ENCODE measurements at places on chromosomes 5 and 9.

GRCh38 chr5:164053123-164053522, 547.7 kb downstream of the MAT2B start:
- no peak for DNase-seq

GRCh38 chr9:131677444-131678180, 62.3 kb downstream of the RAPGEF1 start:
- no peak for DNase-seq

DNA sequence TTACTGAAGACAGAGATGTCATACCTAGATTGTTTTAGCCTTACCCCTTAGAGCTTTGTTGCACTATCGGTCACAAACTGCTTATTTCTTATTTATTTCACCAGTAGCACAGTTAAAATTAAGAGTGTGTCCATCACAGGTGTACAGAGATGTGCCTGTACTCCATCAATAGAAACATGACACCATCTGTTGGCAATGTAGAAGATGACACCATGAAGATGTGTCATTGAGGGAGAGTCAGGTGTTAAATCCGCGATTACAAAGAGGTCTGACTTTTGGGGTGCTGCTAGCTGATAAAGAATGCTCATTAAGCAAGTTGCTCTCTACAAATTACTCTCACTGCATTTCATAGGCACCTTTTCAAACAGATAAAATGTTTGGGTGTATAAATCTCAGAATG, 164.4 kb downstream of the SMARCA2 start:
- DNase-seq: no peak

GRCh38 chr5:23316060-23316591, 191.3 kb upstream of the PRDM9 start:
- DNase-seq: no peak

DNA sequence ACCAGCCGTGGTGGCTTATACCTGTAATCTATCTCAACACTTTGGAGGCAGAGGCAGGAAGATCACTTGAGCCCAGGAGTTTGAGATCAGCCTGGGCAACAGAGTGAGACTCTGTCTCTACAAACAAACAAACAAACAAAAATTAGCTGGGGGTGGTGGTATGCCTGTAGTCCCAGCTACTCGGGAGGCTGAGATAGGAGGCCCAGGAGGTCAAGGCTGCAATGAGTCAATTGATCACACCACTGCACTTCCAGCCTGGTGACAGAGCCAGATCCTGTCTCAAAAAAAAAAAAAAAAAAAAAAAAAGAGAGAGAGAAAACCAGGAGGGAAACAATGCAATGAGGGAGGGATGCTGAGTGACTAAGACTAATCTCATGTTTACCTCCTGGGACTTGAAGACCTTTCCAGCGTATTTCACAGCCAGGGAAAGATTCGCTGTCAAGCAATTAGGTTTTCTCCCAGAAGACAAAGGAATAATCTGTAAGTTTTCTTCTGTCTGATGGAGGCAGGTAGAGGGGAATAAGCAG, 51.1 kb upstream of the MIER3 start:
- DNase-seq: no peak

DNA sequence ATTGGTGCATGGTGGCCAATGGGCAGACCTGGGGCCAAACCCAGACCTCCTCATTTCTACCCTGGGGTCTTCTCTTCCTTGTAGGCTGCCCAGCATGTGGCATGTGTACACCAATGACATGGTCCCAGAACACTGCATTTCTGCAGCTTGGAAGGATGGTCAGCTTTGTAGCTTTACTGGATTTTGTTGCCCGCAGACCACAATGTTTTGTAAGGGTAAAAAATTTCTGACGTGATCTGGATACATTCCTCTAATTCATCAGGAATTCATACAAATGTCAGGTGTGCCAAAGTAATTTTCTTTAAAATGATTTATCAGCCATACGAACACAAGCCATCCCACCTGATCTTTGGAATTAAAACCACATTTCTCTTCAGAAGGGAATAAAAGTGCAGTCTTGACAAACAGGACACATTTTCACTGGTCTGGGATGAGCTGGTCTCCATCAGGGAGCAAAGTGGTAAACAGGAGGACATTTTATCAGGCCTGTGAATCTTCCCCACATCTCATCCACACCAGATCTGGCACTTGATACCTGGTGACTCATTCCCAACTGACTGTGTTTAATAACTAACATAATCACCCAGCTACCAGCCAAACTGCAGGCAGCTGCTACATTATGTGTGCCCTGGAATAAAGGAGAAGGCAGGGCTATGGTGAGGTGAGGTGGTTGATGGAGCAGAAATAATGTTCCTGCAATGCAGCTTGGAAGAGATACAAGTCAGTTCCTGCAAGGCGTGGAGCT, 103.9 kb downstream of the SPOCK1 start:
- DNase-seq: no peak

GRCh38 chr5:79738349-79738748, 48.7 kb downstream of the CMYA5 start:
- DNase-seq: no peak

DNA sequence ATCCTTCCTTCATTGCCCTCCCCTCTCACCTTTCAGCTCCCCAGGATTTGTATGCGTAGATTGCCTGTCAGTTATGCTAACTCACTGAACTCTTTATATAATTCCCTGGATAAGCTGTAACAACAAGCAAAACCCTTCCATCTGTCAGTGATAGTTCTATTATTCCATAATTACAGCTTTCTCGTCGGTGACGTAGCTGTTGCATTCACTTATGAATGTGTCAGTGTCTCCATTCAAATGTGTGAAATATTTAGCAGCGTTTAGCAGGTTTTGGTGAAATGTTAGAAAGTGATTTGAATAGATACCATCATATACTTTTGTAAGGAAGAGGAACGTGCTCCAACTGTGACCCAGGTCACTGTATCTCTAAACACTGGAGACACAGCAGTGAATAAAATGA, 45.2 kb downstream of the PIP5K1B start:
- DNase-seq: no peak

GRCh38 chr9:70049236-70049635, 5.6 kb downstream of the MAMDC2 start:
- DNase-seq: peak; percentile 90
